ENCODE measurements at places on chromosomes 4 and X.

- DNase-seq, result no peak
These were observed 80.5 kb downstream of the PRDM5 start for GRCh38 chr4:120842031-120842430.

- no peak for DNase-seq
These were observed 77.3 kb upstream of the LIMCH1 start for GRCh38 chr4:41460641-41461040.

GRCh38 chr4:102629673-102630072, 128.5 kb downstream of the NFKB1 start:
- no peak for DNase-seq

GRCh38 chrX:103734125-103734760, 23.5 kb downstream of the TMEM31 start:
- no peak for DNase-seq

- DNase-seq, result peak; percentile 4
These were observed 40.5 kb upstream of the OGT start for GRCh38 chrX:71492231-71493065.

- no peak for DNase-seq
These were observed 10.1 kb downstream of the C4orf50 start for GRCh38 chr4:6008092-6008551.

DNA sequence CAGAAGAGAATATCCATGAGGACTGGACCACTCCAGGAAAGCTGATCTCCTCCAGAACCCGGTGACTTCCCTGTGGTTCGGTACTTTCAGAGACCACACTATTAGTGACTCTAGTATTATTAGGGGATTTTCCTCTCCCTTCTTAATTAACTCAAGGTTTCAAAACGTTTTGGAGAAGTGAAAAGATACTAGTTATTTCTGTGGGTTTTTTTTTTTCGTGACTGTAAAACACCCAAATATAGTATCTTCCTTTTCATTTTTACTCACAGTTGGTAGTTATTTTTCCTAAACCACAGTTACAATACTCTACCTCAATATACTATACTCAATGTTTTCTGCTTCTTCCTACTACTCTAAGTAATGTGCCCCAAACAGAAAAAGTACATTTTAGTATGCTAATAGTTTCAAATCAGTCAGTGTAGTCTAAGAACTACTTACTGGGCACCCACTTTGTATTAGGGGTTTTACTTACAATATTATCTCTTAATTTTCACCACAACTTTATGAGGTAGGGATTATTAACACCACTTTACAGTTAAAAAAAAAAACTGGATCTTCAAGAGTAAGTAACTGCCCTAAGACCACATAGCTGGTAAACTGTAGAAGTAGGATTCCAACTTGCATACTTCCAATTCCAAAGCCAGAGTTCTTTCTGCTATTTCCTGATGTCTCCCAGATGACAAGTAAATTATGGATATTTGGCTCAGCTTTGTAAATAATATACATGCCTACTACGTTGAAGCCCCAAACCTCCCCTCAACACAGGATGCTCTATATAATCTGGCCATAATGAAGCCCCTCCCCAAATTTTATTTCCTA, 45.0 kb downstream of the SLC9A7 start:
- DNase-seq, result no peak

- DNase-seq, result no peak
These were observed 92.2 kb downstream of the LPAR4 start for GRCh38 chrX:78839711-78840110.

GRCh38 chr4:150971901-150972300, 43.2 kb downstream of the LRBA start:
- DNase-seq, result no peak

GRCh38 chrX:21735768-21736127, 22.2 kb downstream of the SMPX start:
- no peak for DNase-seq

DNA sequence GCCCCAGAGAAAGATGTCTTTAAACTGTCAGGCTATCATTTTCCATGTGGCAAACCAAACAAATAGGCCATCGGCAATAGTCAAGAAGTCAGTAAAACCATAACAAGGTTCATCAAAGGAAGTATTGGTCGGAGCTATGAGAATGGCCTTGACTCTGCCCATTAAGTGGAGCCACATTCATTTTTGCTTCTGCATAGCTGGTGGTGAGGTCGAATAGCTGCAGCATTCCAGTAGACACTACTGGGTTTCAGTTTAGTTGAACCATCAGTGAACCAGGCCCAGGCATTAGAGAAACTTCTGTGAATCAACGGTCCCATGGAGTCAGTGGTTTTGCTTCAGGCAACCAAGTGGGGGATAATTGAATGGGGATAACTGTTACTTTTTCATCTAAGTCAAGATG, 92.0 kb upstream of the MED14 start:
- no peak for DNase-seq

GRCh38 chr4:140876615-140877364, 120.6 kb upstream of the TBC1D9 start:
- no peak for DNase-seq

DNA sequence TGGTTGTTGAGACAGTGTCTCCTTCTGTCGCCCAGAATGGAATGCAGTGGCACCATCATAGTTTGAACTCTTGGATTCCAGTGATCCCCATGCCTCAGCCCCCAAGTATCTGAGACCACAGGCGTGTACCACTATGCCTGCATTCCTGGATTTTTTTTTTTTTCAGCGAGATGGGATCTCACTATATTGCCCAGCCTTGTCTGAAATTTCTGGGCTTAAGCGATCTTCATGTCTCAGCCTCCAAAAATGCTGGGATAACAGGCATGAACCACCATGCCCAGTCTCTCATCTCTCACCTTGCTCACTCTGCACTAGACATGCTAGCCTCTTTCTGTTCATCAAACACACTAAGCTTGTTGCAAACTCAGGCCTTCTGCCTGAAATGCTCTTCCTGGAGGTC, 104.1 kb downstream of the UBE2K start:
- DNase-seq, result no peak

DNA sequence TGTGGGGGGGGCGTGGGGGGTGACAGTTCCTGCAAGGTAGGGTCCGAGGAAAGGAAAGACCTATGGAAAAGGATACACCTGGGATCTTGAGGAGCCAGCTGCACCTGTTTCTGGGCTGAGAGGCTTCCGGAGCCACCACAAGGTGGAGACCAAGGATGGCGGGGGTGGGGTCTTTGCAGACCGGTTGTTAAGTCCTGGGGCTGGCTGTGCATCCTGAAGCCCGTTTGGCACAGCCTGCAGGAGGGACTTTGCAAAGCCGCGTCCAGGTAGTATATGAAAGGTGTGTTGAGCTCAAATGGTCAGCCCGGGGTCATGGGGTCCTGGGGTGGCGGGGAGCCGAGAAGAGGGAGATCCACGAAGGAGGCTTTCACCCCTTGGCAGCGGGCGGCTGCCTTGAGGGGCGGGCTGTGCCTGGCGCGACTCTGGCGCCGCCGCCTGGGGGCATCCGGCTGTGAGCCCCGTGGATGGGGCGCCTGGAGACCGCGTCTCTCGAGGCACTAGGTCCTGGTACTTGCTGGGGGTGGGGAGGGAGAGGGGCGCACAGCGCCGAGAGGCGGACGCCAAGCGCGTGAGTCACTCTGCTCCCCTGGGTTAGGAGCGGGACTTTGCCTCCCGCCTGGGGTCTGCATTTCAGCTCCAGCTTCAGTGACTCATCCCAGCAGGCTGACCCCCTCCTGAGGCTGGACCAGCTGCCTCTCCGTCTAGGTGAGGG, 58.2 kb upstream of the DYNLT3 start:
- no peak for DNase-seq

DNA sequence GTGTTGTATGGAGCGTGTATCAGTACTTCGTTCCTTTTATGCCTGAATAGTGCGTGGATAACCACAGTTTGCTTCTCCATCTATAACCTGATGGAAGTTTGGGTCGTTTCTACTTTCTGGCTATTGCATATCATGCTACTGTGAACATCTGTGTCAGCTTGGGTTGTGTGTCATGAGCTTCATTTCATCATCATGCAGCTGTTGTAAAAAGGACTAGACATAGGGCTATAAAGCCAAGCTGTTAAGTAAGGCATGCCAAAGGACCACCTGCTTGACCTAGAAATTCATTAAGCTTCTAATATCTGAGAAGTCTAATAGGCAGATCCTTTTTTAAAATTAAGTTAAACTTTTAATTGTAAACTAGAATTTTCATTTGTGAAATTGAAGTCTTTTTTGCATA, 18.4 kb downstream of the SMS start:
- no peak for DNase-seq

DNA sequence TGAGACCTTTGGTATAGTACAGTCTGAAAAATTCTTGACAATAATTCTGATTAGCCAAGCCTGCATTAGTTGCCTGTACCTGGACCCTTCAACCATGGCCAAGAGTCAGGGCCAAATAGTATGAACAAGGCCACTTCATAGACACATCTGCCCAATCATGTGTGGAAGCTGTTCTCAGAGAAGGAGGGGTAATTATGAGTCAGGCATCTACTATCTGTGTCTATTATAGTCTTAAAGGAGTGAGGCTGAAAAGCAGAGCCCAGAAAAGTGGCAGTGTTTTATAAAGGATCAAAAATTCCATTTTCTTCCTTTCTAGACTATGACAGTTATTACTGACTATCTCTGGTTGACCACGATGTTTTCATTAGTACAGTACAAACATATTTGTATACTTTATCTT, 5.0 kb upstream of the ADGRL3 start:
- no peak for DNase-seq

DNA sequence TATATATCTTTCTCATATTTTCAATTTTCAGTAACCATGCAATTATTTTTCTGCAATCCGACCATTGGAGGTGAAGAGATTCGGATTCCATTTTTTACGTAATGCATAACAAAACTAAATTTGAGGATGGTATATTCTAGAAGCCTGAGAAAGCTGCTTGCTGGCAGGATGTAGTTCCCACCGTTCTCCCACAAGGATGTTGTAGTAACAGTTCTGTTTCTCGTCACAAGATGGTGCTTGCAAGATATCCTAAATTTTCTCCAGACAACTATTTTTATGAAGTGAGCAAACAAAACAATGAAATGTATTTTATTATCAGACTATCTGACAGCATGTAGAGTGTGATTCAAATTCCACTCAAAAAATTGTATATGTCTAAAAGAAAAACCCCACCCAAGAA, 10.7 kb downstream of the PWWP3B start:
- no peak for DNase-seq

DNA sequence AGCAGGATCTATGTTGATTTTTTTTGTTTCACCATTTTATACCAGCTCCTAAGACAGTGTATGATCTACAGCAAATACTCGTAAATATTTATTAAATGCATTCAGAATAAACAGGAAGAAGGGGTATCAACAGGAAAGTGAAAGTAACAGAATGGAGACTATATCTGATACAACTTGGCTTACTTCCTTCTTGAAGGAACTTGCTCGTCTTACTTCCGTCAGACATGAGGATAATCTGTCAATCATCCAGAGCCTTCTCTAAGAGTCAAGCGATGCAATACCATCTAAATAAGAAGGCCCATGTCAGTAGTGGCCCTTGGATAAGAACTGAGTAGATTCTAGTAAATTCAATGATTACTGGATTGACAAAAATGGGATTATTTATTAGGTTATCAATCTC, 84.2 kb downstream of the CAMK2D start:
- no peak for DNase-seq

DNA sequence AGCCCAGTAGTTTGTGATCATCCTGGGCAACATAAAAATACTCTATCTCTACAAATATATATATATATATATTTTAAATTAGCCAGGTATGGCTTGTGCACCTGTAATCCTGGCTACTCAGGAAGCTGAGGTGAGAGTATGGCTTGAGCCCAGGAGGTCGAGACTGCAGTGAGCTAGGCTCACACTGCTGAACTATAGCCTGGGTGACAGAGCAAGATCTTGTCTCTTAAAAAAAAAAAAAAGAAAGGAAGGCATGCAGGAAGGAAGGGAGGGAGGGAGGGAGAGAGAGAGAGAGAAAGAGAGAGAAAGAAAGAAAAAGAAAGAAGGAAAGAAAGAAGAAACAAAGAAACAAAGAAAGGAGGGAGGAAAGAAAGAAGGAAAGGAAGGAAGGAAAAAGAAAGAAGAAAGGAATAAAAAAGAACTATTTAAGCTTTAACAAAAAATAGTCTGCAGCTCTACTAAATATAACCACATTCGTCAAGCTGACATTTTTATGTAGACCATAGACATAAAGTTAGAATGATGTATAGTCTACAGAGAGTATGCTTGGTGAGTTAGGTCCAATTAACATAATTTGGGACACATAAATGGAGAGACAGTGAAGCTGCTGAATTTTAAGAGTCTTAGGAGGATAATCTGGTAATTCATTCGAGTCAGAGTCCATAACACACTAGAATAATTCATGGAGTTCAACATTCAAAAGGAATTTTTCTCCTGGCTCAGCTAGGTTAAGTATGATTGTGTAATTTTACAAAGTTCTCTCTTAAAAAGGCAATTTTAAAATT, 111.9 kb downstream of the GLRA3 start:
- no peak for DNase-seq

- no peak for DNase-seq
These were observed 599.1 kb upstream of the GRIA3 start for GRCh38 chrX:122584981-122585380.

DNA sequence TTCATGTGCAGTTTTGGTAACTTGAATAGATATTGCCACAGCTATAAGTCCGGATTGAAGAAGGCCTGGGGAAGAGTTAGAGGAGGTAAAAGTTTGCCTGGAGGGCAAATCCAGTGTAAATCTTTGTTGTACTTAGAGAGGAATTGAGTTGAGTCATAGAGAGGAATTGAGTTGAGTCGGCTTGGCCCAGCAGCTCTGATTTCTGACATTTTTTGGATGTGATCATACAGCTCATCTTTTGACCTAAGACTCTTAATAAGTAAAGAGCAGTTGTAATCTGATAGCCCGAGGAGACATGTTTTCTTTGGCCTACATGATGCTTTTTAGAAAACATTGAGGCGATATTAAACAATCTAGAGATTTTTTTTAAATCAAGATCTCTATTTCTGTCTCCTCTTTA, 3.9 kb downstream of the KIT start:
- no peak for DNase-seq

- DNase-seq, result no peak
These were observed 46.7 kb downstream of the MAGEB17 start for GRCh38 chrX:16213961-16214360.
